ENCODE measurements at places on chromosomes 12 and 14. TPM values are rescaled to one million over a fixed set of nuclear protein-coding genes. Genes with fewer than 3 reads are reported as not detected.
A peak's percentile ranks its signal among the peaks of the same experiment; 100 is the strongest.

- H3K4me3 ChIP-seq, result no peak overlapping the region
- peak overlapping the region; percentile 7 for H3K27ac ChIP-seq
- H3K4me1 ChIP-seq, result peaks cover 4% of the 10 kb centered on the region
- peaks cover 5% of the 10 kb centered on the region for H3K36me3 ChIP-seq
Measured at GRCh38 chr14:34619471-34619870, 10.5 kb downstream of the SNX6 start.

FSCB gene
- not detected for total RNA-seq

GRCh38 chr12:108511633-108512540 is 3.2 kb upstream of the FICD start:
- DNase-seq, result peak; percentile 64
- no peak overlapping the region for H3K27ac ChIP-seq
- H3K4me1 ChIP-seq, result no peaks in the 10 kb centered on the region
- H3K36me3 ChIP-seq, result no peaks in the 10 kb centered on the region
- no peak overlapping the region for H3K4me3 ChIP-seq
- no peaks in the 10 kb centered on the region for H3K27me3 ChIP-seq

GRCh38 chr12:86213012-86213411 is 43.2 kb downstream of the MGAT4C start:
- no peak for DNase-seq
- no peak overlapping the region for H3K27ac ChIP-seq
- no peaks in the 10 kb centered on the region for H3K36me3 ChIP-seq
- H3K27me3 ChIP-seq, result no peaks in the 10 kb centered on the region

FGF6 gene
- total RNA-seq, result not detected

- no peaks in the 10 kb centered on the region for H3K36me3 ChIP-seq
- no peaks in the 10 kb centered on the region for H3K27me3 ChIP-seq
- H3K27ac ChIP-seq, result peak overlapping the region; percentile 30
- no peak overlapping the region for H3K4me3 ChIP-seq
- no peaks in the 10 kb centered on the region for H3K4me1 ChIP-seq
Measured at GRCh38 chr14:71399057-71399487, 491.8 kb downstream of the PCNX1 start.

KRT8 gene
- total RNA-seq, result 4,207 TPM

- peak overlapping the region; percentile 44 for H3K27ac ChIP-seq
- no peak overlapping the region for H3K4me3 ChIP-seq
- H3K4me1 ChIP-seq, result peaks cover 7% of the 10 kb centered on the region
- DNase-seq, result no peak
- H3K36me3 ChIP-seq, result no peaks in the 10 kb centered on the region
- H3K27me3 ChIP-seq, result no peaks in the 10 kb centered on the region
Measured at GRCh38 chr12:11822081-11822834, 172.8 kb downstream of the ETV6 start.

Measured in colonic mucosa (tissue), 4 donors.